ENCODE measurements at places on chromosomes 2 and 18.

GRCh38 chr2:20877960-20878359 is 55.1 kb upstream of the LDAH start:
- no peak for DNase-seq

- peak; percentile 85 for DNase-seq
Observed at GRCh38 chr2:241443486-241444223, 64.7 kb downstream of the STK25 start.

DNA sequence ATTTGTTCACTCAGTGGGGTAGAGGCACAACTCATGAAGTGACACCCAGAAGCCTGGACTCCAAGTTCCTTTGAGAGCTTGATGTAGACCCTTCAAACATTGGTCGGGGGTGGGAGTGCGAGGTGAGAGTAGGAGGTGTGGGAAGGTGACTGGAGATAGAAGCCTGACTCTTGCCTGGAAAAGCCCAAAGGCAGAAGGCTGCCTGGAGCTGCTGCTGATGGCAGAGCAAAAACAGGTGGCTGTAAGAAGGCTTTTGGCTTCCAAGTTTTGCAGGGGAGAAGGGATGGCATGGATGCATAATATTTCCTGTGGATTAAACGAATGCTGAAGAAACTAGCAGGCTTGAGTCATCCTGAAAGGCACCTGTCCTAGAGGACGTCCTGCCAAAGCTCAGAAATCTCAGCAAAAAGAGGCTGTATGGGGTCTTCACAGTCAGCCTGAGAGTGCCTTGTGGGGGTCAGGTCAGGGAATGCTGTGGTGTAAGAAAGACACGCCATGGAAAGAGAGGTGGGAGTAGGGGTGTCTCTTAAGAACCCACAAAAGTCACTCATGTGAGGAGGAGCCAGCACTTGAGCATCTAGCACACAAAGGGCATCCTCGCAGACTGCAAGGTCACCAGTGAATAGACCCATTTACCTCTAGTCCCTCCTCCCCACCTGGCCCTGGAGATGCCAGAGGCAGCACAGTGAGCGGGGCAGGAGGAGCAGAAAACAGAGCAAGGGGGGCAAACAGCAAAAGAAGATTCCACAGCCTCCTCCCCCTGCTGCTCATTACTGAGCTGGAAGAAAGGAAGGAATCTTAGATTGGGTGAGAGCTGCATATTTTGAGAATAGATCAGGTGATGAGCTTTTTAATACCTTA is 37.5 kb downstream of the FASTKD2 start:
- DNase-seq: no peak

DNA sequence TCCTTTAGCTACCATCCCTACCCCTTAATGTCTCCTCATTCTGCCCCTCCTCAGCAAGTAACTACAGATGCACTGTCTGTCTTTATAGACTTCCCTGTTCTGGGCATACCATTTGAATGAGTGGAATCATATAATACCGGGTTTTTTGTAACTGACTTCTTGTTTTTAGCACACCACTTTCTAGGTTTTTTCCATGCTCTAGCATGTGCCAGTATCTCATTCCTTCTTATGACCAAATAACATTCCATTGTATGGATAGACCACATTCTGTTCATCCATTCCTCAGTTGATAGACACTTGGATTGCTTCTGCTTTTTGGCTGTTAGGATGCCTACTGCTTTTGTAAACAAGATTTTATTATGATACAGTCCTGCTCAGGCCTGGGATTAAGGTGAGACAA is 154.7 kb downstream of the TSN start:
- DNase-seq: no peak

DNA sequence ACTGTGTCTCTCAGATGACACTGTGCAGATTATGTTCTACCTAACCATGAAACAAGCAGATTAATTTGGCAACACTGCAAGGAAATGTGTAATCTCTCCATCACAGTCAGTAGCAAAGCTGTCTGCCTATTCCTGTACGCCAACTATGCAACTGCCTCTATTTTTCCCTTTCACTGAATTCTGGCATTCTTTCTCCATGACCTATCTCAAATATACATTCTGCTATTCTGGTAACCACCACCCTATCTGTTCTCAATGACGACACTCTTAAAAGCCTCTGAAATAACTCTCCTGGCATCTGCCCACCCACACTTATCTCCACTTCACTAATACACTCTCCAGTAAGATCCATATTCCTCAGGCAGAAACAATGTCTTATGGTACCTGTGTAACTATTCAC is 78.7 kb downstream of the ABCA12 start:
- DNase-seq: no peak

GRCh38 chr2:28163028-28163427 is 229.6 kb upstream of the FOSL2 start:
- no peak for DNase-seq
